ENCODE measurements at places on chromosomes 7 and 10.

DNA sequence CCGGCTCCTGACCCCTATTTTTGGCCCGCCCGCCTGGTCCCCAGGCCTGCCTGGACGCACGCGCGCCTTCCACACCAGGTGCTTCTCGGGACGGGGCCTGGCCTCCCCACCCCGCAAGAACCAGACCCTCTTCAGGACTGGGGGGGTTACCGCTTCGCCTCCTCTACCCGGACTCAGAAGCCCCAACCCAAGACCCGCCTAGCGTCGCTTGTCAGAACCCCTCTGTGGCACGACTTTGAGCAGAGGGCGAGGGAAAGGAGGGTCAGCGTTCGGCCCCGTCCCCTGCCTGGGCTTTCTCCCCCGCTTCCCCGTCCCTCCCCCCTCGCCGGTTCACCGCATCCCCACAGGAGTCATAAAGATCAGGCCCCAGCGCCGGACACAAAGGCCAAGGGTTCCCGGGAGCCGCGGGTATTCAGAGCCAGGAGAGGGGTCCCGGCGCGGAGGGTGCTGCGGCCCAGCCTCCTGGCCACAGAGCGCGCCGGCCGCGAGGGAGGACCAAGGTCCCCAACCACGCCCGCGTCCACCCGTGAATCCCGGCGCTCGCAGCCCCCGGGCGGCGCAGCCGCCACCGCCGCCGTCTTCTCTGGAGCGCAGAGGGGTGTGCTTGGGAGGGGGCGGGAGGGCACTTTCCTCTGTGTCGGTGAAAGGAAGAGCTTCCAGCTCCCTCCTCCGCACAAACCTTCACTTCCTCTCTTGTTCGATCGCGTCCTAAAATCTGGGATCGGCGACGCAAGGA, 351.9 kb downstream of the DNAJB6 start:
- no peak for DNase-seq

GRCh38 chr7:1466524-1467271, 7.4 kb upstream of the MICALL2 start:
- DNase-seq, result peak; percentile 84

DNA sequence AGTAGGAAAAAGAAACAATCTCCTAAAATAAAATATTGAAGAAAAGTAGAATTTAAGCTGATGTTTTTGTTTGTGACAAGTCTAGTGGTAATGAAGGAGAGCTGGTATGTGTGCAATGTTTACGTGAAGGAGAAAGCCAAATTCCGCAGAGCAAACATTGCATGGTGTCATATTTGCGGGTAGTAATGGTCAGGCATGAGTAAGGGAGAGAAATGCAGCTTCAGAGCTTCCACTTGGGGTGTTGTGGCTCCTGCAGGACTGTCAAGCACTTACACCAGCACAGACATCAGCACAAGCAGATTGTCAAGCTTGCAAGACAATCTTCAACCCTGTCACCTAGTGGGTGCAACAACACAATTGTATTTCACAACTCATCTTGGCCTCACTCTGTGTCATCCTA, 136.5 kb upstream of the ETV1 start:
- DNase-seq, result no peak

- no peak for DNase-seq
Observed at GRCh38 chr7:127726476-127726875, 74.5 kb downstream of the SND1 start.

DNA sequence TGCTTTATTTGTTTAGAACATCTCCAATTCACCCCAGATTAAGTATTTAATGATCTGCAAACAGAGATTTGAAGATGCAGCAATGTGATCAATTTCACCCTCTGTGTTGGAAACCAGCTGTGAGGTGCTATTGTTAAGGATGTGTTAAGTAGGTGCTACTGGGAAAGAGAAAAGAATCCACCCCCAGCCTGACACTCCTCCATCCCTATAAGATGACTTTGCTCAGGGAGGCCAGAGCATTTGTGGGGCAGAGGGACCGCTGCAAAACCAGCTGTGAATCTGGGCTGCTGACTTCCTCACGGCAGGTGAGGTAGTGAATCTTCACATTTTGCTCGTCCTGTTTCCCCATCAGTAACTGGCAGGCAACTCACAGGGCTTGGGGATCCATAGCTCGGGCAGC, 297.5 kb downstream of the GFRA1 start:
- DNase-seq, result no peak

- DNase-seq, result no peak
Observed at GRCh38 chr7:37449621-37450020, 957 bp upstream of the ELMO1 start.

GRCh38 chr10:117175215-117175900, 21.9 kb upstream of the KCNK18 start:
- DNase-seq, result peak; percentile 26

DNA sequence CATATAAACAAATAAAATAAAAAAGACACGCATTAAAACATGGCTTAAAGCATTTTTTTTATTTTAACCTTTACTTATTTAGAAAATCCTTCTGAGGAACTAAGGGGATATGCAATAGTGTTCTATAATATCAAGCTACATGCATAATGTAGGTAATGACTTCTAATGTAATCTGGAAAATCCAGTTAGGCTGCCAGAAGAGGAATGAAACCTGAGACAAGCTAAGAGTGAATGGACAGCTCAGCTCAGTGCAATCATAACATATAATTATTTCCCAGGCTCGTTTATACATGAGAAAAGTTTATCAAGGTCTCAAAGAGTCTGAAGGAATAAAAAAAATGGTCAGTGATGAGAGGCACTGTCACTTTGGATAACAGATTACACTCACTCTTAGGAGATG, 649.0 kb upstream of the PCDH15 start:
- no peak for DNase-seq

DNA sequence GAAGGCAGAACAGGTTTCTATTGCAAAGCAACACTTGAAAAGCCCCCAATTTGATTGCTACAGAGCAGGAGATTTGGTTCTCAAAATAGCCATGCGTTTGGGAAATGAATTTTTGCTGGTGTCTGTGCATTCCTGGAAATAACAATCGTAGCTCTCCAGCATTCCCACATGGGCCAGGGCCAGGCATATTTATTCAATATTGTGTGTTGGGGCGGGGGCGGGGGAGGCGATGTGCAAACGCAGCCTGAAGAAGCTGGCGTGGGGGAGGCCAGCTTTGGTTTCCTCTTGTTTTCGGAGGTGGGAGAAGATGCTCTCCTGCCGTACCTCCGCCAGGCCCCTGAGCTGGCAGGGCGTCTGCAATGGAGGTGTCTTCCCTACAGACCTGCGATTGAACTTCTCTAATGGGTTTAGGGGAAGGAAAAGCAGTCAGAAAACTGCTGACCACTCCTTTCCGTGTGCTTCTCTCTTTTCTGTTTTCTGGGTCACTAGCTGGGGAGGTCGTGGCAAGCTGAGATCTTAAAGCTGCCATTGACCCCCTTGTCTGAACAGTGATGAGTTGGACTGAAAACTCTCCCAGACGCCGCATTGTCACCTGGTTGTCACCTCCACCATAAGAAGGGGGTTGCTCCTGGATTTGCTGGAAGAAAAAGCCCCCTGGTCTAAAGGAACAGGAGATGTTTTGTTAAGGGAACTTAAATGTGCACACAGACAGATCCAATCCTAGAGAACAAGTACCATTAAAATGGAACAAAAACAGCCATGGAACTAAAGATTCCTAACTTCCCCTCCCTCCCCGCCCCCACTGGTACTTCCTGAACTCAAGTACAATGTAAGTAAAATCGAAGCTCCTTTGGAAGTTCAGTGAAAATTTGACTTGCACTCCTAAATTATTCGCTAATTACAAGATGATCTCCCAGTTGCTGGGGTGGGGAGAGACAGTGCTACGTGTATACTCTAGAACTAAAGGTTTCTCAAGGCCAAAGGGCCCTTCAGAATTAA, 56.4 kb upstream of the HABP2 start:
- DNase-seq, result no peak

DNA sequence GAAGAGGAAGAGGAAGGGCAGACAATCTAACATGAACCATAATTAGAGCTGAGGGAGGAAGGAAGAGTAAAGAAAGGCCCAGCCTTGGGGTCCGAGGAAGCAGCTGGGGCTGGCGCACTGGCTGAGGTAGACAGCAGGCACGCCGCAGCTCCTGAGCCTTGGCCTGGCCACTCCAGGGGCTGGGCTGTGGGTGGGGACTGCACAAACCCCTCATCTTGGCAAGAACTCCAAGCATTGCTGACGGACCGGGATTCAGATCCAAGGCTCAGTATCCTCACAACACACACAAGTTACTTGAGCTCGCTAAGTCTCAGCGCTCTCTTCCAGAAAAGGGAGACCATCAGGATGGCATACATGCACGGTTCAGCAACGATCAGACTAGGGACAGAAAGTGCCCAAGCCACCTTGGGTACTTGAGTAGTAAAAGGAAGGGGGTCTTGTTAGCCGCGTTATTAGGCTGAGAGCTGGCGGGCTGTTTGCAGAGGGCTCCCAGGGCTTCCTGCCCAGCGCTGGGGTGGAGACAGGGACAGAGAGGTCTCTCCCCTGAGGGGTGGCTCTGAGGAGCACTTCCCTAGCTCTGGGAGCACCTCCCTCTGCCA, 4.5 kb downstream of the TNS3 start:
- DNase-seq, result no peak

- no peak for DNase-seq
Observed at GRCh38 chr10:124267911-124268549, 150.7 kb downstream of the OAT start.

DNA sequence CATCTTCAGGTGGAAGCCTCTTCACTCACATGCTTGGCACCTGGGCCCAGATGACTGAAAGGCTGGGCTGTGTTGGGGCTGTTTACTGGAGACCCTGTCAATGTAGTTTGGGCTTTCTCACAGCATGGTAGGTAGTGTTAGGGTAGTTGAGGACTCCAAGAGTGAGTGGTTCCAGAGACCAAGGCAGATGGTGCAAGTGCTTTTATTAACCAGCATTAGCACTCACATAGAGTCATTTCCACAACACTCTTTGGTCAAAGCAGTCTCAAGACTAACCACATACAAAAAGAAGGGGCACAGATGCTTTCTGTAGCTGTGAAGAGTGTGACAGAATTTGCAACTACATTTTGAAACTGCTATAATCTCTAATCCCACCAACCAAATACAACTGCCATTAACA, 135.0 kb downstream of the RTKN2 start:
- DNase-seq, result no peak

DNA sequence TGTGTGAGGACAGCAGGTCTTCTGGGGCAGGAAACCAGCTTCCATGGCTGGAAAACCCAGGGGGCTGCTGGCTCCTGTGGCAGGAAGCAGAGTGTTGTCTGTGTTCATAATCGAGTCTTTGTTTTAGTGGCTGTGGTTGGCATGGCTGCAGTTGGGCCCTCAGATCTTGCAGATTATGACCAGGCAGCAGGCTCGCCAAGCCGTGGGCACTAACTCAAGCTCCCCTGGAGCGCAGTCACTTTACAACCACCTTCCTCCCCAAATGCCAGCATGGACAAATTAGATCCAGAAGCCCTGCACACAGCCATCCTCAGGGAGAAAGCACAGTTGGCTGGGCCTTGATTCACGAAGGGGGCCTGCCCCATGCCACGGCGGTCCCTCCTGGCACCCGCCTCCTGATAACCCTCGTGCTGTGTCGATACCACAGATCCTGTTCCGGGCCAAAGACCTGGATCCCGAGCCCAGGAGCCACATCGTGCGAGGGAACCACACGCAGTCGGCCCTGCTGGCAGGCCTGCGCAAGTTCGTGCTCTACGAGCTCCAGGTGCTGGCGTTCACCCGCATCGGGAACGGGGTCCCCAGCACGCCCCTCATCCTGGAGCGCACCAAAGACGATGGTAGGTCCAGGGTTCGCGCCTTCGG, 552.5 kb upstream of the FOXK1 start:
- no peak for DNase-seq

- DNase-seq, result no peak
Observed at GRCh38 chr7:13489386-13489785, 500.1 kb downstream of the ETV1 start.

DNA sequence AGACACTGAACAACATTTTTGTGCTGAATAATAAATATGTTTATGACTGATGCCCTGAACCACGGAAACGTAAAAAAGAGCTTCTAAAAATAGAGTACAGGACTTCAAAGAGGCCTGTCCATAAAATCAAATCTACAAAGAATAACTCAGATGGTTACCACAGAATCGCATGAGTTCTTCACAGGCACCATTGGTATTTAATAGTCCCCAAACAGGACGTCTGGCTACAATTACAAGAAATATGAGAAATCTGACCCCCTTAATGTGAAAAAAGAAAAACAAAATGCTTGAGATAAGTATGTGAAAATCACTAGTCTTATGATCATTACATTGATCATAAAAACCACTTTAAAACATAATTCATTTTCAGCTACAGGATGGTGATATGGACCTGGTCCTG, 20.8 kb downstream of the CYTH3 start:
- no peak for DNase-seq

DNA sequence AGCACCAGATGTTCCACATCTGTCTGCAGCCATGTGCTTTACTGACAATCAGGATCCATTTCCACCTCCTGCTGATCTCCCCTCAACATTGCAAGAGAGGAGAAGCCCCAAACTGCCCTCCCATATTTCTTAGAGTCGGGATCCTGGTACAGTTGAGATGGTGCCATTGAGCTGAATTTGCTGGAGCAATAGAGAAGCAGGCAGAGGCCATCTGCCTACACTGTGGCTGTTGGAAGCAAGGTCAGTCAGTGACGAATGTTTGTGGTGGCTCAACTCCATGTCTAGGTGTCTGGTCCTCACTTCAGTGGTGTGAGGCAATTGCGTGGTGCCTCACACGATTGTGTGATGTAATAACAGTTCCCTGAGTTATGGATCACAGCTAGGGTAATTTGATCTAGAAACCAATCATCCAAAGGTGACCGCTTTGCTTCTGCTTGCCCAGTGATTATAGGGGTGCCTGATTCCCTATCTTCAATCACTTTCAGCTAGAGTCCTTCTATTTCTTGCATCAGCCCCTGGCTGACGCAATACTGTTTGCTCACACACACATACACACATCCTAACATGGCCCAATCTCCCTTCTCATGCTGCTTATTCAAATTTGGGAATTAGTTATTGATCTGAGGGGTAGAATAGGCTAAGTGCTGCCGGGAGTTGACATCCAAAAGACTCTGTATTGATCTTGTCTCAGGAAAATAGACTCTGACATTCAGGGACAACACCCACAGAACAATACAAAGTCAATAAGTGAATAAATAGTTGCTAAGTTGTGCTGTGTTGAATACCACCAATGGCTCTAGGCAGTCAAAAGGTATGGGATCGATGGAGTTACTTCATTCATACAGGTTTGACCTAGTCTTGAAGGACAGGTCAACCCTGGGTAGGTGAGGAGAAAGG, 46.1 kb upstream of the SLC35B4 start:
- DNase-seq, result no peak
